ENCODE measurements at places on chromosomes 11 and 22.

DNA sequence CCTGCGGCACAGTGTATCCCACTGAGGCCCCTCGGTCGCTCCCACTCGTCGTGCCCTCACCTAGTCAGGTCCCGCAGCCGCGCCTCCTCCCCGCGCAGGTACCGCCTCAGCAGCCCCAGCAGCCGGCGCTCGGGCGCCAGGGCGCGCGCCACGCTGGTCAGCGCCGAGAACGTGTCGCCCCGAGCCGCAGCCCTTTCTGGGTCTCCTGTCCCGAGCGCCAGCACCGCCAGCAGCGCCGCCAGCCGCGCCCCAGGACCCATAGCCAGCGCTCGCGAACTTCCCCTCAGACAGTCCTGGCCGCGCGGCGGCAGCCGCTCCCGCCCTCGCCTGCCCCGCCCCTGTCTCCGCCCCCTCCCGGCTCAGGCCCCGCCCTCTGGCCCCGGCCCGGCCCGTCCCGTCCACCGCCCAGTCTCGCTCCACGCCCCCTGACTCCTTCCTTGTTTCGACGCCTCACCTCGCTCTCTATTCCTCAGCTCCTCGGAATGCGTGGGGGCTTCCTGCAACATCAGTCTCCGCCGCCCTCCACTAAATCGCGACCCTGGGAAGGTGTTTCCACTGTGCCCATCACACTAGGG, at the start of gene P4HA3:
Gene P4HA3, minus strand, starts transcription at position 289 of the 575 bp plus-strand sequence. Its CDS starts 29 bp downstream, at position 260.
- peak; percentile 81 for DNase-seq

DNA sequence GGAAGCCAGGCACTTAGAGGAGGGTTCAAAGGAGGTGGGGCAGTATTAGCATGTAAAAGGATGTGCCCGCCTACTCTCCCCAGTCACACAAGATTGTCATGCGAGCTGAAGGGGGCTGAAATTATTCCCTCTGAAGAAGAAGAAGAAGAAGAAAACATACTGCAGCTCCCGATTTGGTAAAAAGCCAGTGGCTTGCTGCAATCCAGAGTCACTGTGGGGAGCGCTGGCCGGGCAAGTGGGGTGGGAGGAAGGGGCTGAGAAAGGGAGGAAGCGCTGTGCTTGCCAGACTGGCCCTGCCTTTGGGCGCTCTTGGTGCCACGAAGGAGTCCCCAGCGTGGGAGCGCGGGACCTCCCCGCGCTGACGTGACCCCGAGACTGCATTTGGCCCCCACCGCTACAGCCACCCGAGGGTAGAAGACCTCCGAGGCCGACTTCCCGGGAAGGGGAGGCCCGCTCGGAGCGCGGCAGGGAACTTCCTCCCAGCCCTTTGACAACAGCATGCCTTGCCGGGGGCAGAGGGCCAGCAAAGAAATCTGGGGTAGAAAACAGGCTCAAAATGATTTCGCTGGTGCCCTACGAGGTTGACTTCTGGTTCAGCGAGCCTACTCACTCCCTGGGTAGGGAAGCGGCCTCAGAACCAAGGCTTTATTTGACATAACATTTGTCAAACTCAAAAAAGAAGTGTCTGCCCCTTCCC, 906.3 kb downstream of the DLG2 start:
- DNase-seq = peak; percentile 51

DNA sequence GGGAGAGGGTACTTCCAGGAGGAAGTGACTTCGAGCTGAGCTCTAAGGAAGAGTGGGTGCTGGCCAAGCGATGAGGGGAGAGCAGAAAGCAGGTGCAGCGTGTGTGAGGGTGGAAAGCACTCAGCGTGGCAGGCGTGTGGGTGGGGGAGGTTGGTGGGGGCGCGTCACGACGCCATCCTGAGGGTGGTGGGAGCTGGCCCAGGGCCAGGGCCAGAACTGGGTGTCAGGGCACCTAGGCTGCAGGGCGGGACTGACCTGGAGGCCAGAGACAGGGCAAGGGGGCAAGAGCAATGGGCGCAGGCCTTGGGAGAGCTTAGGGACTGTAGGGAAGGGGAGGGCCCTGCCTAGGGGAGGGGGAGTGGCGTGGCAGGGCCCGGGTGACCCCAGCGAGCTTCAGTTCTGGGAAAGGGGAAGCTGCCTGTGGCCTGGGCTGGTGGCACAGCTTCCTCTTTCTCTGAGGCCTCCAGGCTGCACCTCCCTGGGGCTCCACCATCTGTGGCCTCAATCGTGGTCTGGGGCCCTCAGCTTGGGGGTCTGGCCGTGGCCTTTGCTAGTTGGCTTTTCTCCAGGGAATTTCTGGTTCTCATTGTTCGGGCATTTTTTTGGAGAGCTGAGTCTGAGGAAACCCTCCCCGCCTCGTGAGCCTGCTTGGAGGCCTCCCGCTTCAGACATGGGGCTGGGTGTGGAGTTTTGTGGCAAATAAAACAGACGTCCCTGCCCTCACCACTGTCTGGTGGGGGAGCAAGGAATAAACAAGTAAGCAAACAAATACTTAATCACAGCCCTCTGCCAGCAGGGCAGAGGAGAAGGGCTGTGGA, 8.9 kb downstream of the RELT start:
- peak; percentile 96 for DNase-seq

- DNase-seq = no peak
Measured at GRCh38 chr11:102608699-102609098, 16.4 kb downstream of the MMP20 start.

DNA sequence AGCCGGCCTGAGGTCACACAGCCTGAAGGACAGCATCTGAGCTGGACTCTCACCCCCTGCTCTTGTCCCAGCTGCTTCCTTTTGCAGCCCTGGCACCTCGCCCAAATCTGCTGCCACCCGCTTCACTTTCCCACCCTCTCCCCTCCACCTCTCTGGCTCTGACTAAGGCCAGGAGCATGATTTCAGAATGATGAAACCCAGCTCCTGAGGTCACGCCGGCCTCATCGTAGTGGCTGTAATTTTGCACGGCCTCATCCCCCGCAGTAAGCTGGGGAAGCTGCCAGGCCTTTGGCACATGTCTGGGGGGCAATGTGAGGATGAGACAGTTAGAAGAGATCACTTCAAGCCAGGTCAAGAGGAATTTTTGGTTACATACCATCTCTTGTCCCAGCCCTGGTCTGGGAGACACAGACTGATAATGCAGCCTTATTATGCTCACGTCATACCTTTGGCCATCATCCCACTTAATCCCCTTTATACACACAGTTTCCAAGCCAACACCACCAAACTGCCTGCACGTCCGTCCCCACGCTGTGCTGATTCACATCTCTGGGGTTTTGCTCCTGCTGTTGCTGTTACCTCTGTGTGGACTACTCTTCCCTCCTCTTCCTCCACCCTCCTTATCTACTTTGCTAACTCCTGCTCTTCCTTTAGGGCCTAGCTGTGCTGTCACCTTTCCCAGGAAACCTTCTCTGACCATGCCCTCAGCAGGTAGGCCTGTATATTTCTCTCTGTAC, 58.1 kb downstream of the CHRDL2 start:
- DNase-seq = peak; percentile 71

GRCh38 chr11:114928260-114928870, 250.0 kb downstream of the NXPE2 start:
- DNase-seq = no peak

- no peak for DNase-seq
Measured at GRCh38 chr11:117663821-117664220, 133.2 kb downstream of the DSCAML1 start.

DNA sequence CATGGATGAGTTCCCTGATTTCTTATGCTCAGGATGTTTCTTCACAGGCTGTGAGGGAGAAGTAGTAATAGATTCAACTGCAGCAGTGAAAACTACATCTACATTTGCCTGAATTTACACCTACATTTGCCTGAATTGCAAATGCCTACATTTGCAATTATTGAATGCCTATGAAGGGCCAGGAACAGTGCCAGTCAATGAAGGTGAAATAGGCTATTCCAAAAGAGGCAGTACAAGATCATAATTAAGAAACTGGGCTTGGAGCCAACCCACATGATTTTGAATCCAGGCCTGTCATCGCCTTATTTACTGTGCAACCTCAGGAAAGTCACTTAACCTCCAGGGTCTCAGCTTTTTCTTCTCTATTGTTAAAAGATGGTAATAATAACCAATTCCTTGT, 1353.3 kb downstream of the FAM181B start:
- no peak for DNase-seq

- no peak for DNase-seq
Measured at GRCh38 chr11:46461461-46461927, 69.9 kb upstream of the CHRM4 start.

DNA sequence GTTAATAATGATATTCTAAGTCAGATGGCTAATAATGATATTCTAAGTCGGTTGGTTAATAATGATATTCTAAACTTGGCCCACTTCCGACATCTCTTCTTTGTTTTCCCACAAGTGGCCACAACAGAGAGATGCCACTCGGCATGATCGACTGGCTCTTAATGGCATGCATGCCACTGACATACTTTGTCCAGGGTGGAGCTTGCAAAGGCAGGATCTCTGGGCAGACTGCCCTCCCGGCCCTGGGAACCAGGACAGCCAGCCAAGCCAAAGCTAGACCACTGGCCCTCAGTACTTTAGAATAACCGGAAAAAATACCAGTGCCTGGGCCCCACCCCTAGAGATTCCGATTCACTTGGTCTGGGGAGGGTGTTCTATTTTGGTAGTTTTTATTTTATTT, 78.1 kb downstream of the KIAA1671 start:
- DNase-seq = no peak

- DNase-seq = no peak
Measured at GRCh38 chr11:79371152-79371551, 69.7 kb downstream of the TENM4 start.

DNA sequence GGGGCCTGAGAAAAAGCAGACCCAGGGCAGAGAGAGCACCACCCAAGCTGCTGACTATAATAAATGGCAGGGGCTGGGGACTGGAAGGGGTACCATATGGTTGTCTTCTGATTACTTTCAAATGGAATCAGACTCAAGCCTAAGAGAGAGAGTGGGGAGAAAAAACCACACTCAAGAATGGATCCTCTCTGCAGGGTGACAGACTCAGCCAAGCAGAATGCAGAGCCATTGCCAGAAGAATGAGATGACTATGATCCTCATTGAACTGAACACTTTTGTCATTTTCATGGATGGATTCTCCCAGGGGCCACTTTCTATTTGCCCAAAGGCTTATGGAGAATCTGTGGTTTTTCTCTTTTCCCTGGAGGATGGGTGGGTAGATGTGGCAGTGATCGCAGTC, 8.7 kb downstream of the UBASH3B start:
- DNase-seq = no peak

- no peak for DNase-seq
Measured at GRCh38 chr22:32957200-32957803, 100.9 kb downstream of the SYN3 start.

- no peak for DNase-seq
Measured at GRCh38 chr11:76382209-76382608, 1.1 kb downstream of the GVQW3 start.

- no peak for DNase-seq
Measured at GRCh38 chr22:25636323-25636722, 71.8 kb downstream of the GRK3 start.

DNA sequence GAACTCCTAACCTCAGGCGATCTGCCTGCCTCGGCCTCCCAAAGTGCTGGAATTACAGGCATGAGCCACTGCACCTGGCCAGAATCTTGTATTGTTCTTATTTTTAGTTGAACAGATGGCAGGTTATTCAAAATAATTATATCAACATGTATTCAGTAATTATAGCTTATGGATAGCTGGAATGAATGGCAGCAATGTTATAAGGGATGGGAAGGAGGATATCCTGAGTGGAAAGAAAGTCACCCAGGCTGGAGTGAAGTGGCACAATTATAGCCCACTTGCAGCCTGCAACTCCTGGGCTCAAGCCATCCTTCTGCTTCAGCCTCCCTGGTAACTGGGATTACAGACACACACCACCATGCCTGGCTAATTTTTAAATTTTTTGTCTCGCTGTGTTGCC, 88.1 kb downstream of the MED15 start:
- DNase-seq = no peak

- no peak for DNase-seq
Measured at GRCh38 chr11:61751384-61751783, 1.1 kb upstream of the MYRF start.

DNA sequence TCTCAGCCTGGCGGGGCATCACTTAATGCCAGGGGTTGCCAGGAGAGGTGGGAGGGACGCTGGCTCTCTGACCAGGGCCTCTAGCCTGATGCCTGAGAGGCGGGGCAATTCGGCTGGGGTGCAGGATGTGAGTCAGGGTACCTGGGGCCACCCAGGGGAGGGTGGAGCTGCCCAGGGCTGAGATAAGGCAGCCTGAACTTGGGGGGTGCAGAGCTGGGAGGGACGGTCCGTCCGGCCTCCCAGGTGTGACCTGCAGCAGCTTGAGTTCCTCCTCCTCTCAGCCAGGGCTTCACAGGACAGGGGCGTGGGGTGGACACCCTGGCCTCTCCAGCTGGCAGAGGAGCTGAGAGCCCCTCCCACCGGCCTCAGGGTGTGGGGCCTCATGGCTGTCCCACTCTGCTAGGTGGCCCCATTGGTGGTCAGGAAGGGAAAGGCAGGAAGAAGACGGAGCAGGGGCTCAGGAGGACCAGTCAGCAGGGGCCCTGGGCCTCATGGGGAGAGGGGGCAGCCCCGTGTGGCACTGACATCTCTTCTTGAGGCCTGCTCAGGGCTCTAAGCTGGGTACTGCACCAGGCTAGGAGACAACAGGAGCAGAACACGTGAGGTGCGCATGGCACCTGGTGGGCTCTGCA, 942 bp upstream of the RPS6KA4 start:
- DNase-seq = no peak

- peak; percentile 0 for DNase-seq
Measured at GRCh38 chr11:65885231-65885630, 3.0 kb downstream of the FIBP start.

GRCh38 chr11:73531386-73531785, 66.5 kb downstream of the FAM168A start:
- no peak for DNase-seq

DNA sequence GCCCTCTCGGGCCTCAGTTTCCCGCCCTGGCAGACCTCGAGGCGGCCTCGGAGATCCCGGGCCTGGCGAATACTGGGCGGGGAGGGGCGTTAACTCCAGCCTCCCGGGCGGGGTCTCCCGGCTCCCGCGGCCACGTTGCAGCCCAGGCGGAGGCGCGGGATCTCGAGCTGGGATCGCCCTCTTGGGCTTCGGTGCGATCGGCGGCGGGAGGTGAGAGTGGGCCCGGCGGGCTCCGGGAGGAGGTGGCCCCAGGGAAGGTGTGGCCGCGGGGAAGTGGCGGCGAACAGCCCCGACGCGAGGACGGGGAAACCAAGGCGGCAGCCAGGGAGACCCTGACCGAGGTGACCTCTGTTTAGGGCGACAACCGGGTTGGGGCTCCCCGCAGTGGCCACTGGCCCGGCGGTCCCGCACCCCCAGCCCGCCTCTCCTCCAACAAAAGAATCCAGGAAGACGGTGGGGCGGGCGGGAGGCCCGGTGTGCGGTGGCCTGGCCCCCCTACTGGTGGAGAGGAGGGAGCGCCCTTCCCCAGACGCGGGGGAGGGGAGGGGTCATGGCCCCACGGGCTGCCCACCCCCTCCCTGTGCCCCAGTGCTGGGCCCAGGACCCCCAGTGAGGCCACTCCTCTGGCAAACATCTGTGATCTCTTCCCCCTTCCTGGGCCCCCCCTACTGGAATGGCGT, at the start of gene PHETA2:
Gene PHETA2, plus strand, starts transcription at position 117 of the 680 bp plus-strand sequence. CDS start 3,046 bp downstream, outside the sequence.
- peak; percentile 43 for DNase-seq

GRCh38 chr11:108601150-108601549, 7.6 kb upstream of the EXPH5 start:
- DNase-seq = no peak

All from suppressor macrophage (primary cell).